Esophagus mucosa (tissue), 1 donor: ENCODE measurements at places on chromosomes 4 and X. TPM values are rescaled to one million over a fixed set of nuclear protein-coding genes. Genes with fewer than 3 reads are reported as not detected.

Gene TAF9B
- total RNA-seq = 8.8 TPM

Gene STS
- 1.6 TPM for total RNA-seq

Gene BCAP31
- 191 TPM for total RNA-seq

Gene FAM47A
- total RNA-seq = not detected

Gene BRS3
- total RNA-seq = not detected

Gene KLB
- 0.32 TPM for total RNA-seq

Gene FRMD7
- not detected for total RNA-seq

Gene CENPI
- 3.9 TPM for total RNA-seq

Gene KCNIP4
- not detected for total RNA-seq

Gene GTPBP6
- total RNA-seq = 35.3 TPM

Gene ACSL1
- 74.3 TPM for total RNA-seq

Gene RASSF6
- 1.8 TPM for total RNA-seq

Gene SHROOM3
- 20.7 TPM for total RNA-seq

Gene OTUD6A
- total RNA-seq = not detected

Gene SPANXC
- total RNA-seq = not detected

Gene XAGE2
- not detected for total RNA-seq

Gene ARAP2
- total RNA-seq = 28.5 TPM

Gene KCNE5
- total RNA-seq = not detected
